Activated CD8-positive, alpha-beta memory T cell treated with anti-CD3 and anti-CD28 coated beads for 1 hour (primary cell): ENCODE measurements at places on chromosomes 3 and 15.

GRCh38 chr3:37741644-37742043 lies 120.0 kb upstream of the CTDSPL start:
- DNase-seq: no peak

GRCh38 chr3:169245631-169246030 lies 417.9 kb downstream of the MECOM start:
- no peak for DNase-seq

DNA sequence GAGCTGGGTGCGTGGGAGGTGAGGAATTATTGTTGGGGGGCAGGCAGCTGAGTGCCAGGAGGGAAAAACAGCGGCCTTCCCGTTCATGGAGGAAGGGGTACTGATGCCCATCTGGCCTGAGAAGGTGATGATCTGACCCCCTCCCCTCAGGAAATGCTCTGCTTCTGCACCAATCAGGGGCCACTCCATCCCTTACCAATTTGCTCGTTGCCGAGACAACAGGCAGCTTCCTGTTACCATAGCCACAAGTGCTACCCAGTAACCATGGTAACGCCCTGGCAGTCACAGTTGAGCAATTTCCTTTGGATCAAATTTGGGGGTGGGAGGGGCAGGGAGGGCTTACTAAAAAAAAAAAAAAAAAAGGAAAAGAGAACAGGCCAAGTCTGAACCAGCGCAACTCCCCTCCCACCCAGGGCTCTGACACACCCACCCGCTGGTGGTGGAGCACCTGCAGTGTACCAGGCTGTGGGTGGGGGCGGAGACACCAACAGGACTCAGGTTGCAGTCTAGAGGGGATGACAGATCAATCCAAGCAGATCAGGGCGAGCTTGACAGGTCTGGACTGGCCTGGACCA lies 13.7 kb downstream of the CELF6 start:
- DNase-seq: peak; percentile 17

GRCh38 chr3:156606729-156607128 lies 51.8 kb upstream of the SSR3 start:
- DNase-seq: no peak

- no peak for DNase-seq
Observed at GRCh38 chr15:71364117-71364584, 248.9 kb downstream of the THSD4 start.

DNA sequence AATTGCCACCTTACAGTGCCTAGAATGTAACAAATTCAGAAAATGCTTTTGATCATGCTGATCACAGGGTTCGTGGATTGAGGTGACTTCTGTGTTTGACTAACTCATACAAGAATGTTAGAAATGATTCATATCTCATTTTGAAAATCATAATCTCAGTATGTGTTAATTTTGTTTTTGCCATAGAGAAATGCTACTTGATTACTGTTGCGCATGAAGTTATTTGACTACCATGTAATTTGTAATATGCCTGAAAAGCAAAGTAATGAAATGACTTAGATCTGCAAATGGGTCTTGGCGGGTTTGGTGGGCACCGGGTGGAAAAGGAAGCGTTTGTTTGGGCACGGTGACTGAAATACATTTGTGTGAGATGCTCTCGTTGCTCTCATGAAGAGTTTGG lies 173.6 kb upstream of the BHLHE40 start:
- DNase-seq: no peak

DNA sequence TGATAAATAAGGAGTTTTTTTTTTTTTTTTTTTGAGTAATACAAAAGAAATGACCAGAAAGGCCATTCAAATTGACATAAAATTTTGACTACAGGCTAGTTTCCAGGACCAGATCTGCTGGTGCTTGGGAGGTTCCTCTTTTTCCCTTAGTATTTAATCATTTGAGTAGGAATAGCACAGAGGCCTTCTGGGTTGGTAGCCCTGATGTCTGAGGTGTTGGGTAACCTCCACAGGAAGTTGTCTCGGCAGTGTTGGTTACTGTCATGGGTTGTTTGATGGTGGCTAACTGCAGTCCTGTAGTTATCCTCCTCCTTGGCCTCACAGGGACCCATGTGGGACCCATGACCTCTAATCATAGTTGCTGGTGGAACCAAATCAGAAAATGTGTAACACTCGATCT lies 91.1 kb downstream of the USP13 start:
- DNase-seq: no peak

GRCh38 chr3:64238971-64239667 lies 13.9 kb upstream of the PRICKLE2 start:
- DNase-seq: no peak

GRCh38 chr3:12049675-12050074 lies 45.5 kb downstream of the SYN2 start:
- DNase-seq: no peak

DNA sequence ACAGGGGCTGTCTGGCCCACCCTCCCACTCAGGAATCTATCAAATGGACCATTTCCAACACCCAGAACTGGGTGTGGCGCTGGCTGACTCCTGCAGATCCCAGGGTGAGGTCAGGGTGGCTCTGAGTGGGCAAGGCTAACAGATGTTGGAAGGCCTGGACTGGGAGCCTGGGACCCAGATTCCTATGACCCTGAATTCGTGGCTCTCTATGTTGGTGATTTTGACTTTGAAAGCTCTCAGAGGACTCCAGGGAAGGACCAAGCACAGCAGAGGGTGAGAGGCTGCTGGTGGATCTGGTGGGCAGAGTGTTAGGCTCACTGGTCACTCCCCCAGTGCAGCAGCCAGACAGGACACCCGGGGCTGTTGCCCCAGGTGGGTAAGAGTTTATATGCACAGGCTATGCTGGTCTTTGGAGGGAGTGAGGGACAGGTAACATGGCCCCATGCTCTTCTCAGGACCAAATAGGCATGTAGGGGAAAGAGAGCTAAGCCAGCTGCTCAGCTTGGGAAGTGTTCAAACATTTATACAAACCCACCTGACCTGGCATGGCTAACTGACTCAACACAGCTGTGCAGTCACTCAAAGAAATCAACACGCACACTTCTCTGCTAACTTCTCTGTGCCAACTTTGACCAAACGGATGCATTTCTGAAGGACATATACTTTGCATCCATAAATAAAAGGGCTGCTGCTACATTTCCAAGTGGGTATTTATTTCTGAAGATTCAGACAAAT lies 62.6 kb upstream of the RAB6B start:
- no peak for DNase-seq

DNA sequence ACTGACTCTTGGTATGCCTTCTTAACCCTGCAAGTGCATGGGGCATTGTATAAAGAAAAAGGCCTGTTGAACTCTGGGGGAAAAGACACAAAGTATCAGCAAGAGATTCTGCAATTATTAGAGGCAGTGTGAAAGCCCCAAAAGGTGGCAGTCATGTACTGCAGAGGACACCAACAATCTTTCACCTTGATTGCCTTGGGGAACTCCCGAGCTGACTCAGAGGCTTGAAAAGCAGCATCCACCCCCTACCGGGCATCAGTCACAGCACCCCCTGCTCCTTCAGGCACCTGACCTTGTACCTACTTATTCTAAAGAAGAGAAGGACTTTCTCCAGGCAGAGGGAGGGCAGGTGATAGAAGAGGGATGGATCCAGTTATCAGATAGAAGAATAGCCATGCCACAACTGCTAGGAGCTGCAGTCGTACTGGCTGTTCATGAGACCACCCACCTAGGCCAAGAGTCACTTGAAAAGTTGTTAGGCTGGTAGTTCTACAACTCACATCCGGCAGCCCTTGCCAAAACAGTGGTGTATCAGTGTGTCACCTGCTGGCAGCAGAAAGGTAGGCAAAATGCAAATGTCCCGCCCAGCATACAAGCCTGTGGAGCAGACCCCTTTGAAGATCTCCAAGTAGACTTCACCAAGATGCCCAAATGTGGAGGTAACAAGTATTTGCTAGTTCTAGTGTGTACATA lies 241.6 kb upstream of the CNTN6 start:
- DNase-seq: no peak

DNA sequence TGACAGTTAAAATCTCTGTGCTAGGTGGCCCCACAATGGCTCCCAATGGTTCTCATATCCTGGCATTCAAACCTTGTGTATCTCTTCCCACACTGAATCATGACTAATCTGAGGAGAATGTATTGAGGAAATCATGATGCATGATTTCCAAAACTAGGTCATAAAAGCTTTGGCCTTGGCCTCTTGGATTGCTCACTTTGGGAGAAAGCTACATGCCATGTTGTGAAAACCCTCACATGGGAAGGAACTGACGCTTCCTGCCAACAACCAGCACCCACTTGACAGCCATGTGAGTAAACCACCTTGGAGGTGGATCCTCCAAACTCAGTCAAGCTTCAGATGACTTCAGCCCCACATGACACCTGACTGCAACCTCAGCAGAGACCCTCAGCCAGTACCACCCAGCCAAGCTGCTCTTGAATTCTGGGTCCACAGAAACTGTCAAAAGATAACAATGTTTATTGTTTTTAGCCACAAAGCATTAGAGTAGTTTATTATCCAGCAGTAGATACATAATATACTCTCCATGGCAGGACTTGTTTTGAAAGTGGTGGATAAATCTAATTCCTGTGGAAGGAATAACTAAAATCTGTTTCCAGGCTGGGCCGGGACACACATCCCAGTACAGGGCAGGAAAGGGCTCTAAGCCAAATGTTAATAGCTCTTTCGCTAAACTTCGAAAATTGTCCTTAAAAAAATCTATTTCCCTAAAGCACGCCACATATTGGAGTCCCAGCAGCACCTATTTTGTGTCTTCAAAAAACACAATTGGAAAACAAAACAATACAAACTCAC lies 1.0 kb upstream of the ZNF620 start:
- no peak for DNase-seq

GRCh38 chr3:44995142-44995770 lies 19.2 kb downstream of the EXOSC7 start:
- DNase-seq: no peak

DNA sequence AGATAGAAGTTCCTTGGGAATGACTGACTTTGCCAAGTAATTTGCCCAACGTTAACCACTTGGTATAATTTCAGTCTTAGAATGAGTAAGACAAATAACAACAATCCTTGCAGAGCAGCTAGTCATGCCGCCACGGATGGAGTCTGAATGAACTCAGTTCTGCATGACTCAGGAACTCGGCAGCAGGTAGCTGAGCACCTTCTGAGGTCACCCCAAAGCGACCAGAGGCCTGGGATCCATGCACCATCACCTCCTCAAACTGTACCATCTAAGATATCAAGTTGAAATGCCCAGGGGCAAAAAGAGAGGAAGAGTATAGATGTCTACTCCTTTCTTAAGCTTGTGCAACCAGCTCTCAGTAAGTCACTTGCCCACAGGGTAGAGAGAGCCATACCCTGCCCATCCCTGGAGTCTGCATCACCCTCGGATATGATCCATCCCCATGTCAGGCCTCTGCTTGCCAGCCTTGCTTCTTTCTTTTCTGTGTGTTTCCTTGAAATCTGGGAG lies 8.5 kb upstream of the CDCP1 start:
- no peak for DNase-seq

- DNase-seq: no peak
Observed at GRCh38 chr3:177525987-177526712, 328.9 kb upstream of the TBL1XR1 start.

DNA sequence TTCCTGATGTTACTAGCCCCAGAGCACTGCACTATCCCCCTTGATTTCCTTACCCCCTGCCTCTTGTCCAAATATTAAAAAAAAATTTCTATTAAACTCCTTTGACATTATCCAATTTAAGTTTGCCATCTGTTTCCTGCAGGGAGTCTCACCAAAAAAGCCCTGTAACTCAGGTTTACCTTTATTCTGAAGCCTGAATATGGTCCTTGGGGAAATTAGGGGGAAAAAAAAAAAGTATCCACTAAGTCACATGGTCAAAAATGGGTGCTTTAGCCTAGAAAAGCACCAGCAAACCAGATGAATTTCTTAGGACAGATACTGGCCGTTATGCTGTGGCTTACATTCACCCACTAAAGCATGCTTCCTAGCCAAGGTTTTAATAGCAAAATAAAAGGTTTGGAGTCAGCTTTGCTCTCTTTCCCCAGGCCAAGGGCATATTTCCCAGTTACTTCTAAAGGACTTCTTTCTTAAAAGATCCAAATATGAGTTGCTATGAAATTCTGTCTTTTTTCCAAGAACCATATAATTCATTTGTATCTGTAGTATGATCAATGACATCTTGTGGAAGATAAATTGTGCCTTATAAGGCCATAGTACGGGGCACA lies 394.9 kb downstream of the LSAMP start:
- no peak for DNase-seq

GRCh38 chr3:64550745-64551144 lies 137.1 kb downstream of the ADAMTS9 start:
- no peak for DNase-seq

- no peak for DNase-seq
Observed at GRCh38 chr15:73809728-73810501, 56.8 kb upstream of the INSYN1 start.

DNA sequence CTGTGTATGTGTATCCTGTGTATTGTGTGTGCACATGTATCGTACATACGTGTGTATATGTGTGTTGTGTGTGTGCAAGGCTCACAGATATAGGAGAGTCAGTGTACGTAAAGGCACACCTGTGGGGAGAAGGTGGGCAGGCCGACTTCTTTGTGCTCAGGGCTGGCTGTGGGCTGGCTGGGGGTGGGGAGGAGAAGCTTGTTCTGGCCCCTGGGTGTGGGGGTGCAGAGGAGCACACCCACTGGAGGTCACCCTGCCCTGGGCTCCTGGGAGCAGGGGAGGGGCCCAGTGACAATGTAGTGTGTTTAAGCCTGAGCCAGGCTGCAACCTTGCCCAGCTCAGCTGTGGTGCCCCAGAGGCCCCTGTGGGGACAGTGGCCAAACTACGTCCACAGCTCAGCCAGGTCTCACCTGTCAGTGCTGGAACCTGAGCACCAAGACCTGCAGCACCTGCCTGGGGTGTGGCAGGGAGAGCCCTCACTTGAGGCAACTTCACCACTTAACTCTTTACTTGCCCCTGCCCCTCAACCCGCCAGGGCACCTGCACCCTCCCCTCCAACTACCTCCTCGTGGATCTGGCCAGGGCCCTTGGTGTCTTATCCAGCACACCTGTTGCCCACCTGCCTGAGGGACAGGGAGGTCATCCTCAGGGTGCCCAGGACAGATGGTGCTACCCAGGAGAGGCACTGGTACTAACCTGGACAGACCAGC lies 2.6 kb upstream of the HHATL start:
- DNase-seq: no peak

DNA sequence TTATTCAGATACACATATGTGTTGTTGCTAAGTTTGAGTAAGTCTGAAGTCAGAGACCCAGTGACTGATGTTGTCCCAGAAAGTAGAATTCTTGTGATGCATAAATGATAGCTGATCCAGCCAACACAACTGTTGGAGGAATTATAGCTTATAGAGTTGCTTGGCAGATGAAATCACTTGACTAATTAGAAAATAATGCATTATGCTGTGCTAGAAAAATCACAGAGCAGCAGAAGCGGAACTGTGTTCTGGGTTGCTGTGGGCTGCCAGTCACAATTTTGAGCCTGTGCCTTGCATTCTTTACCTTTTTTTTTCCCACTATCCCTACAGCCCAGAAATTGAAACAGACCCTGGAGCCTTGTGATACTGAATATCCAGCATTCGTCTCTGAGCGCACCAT lies 90.0 kb upstream of the LRTM1 start:
- DNase-seq: no peak

GRCh38 chr3:47888986-47889757 lies 86.2 kb downstream of the DHX30 start:
- no peak for DNase-seq
